ENCODE measurements at places on chromosomes 7 and 10.

- DNase-seq: no peak
These were observed 51.5 kb upstream of the DGKB start for GRCh38 chr7:14954035-14954434.

GRCh38 chr7:139623518-139623917 lies 100.0 kb downstream of the CLEC2L start:
- no peak for DNase-seq

GRCh38 chr7:22318376-22318775 lies 38.6 kb downstream of the RAPGEF5 start:
- DNase-seq: no peak

GRCh38 chr7:26369593-26369992 lies 77.9 kb downstream of the SNX10 start:
- peak; percentile 15 for DNase-seq

DNA sequence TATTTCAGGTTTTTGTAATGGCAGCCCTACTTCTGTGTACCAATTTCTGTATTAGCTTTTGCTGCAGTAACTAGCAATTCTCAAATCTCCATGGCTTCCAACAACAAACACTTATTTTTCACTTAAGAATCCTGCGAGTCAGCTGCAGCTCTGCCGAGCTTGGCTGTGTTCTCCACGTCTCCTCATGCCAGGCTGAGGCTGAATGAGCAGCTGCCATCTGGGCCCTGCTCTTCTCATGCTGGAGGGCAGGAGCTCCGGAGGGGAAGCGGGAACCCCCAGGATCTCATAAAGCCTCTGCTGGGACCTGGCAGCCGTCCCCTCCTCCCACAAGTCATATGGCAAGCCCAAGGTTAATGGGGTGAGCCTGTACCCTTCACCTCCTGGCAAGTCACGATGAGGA lies 591.1 kb downstream of the SDK1 start:
- no peak for DNase-seq

DNA sequence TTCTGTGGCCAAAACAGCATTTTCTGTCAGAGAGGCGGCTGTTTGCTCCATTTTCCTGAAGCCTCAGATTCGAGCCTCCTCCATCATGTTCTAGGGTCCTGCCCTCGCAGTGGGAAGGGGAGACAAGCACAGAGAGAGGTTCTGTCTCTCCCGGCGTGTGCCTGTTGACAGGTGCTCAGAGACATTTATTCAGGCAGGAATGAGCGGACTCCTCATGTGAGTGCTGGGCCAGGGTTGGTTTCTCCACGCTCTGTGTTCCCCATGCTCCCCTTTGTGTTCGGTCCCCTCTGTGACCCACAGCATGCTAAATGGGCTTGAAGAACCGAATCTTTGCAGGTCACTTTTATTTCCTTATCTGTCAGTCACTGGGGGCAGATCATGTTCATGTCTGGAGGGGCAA lies 374.6 kb downstream of the GLRX3 start:
- DNase-seq: no peak

GRCh38 chr10:96390460-96390864 lies 31.7 kb upstream of the OPALIN start:
- peak; percentile 77 for DNase-seq

DNA sequence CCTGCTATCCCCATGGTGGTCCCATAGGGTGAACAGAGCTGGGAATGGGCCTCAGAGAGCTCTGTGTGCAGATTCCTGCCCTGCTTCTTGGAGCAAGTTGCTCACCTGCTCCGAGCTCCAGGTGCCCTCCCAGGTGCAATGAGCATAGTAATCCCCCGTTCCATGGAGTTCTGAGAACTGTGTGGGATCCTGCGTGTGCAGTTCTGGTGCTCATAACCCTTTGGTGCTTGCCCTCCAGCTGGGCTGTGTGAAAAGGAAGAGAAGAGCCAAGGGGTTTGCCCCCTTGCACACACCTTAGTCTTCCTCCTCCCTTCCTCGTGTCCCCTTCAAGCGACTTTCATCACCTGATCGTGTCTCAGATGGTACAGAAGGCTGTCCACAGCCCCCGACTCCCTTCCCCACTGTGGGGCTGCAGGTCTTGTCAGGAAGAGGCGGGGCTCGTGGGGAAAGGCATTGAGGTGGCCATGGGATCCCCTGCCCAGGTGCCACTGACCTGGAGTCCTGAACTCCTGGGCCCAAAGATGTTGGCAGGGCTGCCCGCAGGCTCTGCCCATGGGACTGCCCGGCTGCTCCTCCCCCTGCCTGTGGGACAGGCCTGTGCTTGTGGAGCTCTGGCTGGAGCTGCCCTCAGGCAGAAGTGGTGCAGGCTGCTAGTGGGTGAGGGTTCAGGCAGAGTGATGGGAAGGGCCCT lies 21.9 kb upstream of the ZNF488 start:
- no peak for DNase-seq

DNA sequence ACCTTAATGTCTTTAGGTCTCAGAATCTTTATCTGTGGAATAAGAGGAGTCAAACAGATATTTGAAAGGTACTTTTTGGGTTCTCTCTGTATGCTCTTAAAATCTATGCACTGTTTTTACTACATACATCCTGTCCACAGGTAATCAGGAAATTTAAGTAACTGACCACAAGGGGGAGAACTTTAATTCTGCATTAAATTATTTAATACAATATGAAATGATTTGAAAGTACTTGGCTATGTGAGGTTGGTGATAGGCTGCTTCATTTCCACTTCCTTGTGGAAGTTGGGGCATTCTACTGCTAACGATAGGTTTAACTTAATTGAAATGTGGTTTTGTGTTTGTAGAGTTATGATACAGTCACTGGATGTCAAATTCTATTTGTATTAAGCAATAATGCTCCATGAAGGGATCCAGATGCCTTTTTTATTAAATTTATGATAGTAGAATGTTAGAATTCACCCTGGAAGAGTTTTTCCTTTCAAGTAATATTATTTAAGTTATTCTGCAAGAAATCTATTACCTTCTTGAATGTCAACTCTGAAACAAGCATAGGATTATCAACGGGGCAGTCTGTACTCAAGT lies 6.0 kb downstream of the TEX47 start:
- DNase-seq: no peak

DNA sequence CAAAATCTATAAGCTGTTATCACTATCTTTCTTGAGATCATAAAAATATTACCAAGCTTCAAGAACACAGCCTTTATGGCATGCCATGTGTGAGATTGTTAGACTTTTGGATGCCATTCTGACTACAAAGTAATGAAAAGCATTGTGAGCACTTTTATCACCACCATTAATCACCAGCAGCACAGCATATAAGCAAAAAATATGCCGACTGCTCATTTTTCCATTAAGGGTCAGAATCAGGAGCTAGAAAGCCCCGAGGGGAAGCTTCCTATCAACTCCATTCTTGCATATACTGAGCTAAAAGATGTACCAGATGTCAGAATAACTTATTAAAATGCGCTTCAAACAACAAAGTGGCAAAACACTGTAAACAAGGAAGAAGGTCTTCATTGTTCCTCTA lies 114.3 kb downstream of the LMBR1 start:
- no peak for DNase-seq

- DNase-seq: no peak
These were observed 395.0 kb downstream of the ZWINT start for GRCh38 chr10:55966101-55966500.

DNA sequence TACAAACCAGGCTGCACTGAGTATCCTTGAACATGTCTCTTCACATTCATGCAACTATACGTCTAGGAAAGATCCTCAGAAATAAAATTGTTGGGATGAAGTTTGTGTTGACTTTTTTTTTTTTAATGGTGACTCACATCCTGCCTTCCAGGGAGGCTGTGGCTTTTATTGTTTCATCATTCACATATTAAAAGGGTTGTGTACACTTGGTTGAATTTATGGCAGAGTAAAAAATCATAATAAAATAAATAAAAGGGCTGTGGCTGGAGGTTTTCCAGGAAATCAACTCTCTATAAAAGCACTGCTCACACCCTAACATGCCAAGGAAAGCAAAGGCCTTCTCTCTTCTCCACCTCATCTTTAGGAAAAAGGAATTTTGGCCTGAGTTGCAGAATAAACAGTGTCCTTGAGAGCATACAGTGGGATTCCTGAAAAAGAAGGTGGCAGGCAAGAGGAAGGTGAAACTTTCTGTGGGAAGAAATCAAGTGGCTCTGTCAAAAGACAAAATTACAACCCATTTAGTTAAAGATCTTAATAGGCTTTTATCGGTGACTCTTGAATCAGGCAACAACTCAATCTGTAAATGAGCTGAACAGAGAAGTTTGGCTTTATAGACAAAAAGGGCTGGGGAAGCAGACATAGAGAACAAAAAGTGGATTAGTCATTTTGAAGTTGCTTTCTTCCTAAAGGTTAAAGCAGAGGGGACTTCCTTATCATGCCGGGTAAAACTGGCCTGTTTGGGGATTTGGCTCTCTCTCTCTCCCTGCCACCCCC lies 41.6 kb upstream of the FHIP2A start:
- no peak for DNase-seq

DNA sequence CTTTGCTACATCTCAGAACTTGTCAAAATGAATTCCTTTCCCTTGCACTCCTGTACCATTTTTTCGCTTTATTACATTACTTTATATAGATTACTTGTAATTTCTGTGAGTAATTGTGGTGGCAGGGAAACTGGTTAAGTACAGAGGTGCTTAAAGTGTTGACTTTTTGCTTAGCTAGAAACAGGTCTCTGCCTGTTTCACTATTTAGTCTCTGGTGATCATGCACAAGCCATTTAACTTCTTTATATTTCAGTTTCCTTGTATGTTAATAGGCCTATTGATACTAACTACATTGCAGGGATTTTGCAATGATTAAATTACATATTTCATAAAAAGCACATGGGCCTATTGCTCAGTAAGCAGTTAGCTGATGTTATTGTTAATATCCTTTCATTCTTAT lies 233.8 kb downstream of the PRKG1 start:
- DNase-seq: no peak

- DNase-seq: no peak
These were observed 69.4 kb downstream of the HYCC1 start for GRCh38 chr7:22944510-22944909.

DNA sequence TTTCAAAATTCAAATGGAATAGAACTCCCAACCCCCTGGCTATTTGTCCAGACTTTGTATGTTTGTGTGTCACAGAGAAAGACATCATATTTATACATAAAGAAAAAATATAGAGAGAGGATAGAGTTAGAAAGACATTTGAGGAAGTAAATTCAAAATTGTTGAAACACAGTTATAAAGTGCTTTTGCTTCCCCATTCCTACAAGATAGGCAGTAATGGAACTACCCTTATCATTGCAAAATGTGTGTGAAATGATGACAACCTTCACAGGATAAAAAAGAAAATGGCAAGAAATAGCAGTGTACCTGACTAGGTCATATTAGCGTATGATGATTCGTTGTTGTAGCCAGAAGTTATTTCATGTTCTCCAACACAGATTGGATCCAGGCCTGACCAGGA lies 63.1 kb downstream of the FZD1 start:
- no peak for DNase-seq

- no peak for DNase-seq
These were observed 1.9 kb upstream of the GAL3ST4 start for GRCh38 chr7:100170101-100170897.

- DNase-seq: peak; percentile 47
These were observed 75.6 kb downstream of the CCDC6 start for GRCh38 chr10:59830601-59831259.

DNA sequence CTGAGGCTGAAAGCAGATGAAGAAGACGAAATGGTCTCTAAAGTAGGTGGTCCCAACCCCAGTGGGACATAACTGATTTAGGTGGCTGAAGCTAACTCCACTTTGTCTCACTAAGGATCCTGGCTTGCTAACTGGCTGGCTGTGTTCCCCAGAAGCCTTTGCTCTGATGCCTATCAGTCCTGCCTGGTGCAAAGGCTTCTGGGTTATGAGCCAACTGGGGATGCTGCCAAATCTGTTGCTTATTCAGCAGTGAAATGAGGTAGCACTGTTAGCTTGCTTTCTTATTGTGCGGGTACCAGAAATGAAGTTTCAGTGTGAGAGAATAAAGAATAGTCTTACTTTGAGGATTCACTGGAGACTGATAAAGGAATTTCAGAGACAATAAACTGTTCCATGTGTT lies 18.1 kb downstream of the PRKG1 start:
- DNase-seq: no peak

- DNase-seq: no peak
These were observed 44.8 kb upstream of the DNAAF5 start for GRCh38 chr7:681551-682307.

DNA sequence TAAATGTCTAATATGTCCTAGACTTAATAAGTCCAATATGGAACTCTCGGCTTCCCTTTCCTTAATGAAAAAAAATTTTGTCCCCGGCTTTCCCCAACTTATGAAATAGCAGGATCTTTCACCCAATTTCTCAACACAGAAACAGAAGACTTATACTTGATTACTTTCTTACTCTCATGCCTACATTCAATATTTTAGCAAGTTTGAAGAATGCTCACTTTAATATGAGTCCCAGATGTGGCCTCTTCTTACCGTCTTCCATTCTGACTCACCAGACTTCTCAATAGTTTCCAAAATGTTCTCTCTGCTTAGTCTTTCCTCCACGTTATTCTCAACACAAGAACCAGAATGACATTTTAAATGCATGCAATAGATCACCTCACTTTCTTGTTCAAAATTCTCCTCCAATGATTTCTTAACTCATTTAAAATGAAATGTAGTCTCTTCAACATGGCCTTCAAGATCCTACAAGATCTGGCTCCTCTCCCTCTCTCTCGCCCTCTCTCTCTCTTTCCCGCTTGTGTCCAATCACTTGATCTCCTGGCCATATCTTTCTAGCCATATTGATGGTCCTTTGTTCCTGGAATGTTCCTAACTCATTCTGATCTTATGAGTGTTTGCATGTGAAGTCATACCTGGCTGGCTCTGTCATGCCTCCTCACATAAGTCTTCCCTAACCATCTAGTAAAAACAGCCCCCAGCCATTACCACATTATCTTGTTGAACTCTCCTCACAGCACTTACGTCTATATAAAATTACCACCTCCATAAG lies 119.7 kb upstream of the FAM3C start:
- no peak for DNase-seq

DNA sequence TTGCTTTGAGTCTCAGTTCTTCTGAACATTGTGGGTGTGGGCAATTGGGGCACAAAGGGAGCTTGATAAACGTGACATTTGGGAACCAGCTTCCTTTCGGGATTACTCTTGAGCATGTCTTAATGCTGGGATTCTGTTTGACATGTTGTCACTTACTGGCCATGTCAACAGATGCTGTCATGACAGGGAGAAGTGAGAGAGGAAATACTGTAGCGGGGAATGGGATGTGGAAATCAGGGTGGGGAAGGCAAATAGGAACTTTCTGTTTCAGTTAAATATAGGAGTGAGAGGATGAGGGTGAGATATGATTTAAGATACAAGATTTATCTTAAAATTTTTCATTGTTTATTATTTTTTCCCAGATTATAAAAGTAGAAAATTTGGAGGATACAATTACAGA lies 83.9 kb downstream of the SEC23IP start:
- no peak for DNase-seq

DNA sequence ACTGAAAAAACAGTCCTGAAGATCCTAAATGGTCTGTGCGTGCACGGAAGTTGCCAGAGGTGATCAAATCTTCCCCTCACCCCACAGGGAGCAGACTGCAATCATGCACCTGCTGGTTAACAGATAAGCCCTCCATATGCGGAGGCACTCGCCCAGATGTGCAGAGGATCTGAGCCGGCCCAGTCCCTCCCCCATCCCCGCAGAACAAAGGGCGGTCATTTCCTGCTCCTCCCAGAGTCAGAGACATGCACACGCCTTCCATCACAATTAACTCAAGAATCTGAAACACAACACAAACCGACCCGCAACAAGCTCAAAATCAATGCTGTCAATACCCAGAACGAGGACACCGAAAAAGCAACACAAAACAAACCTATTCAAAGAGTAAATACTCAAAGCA lies 24.2 kb downstream of the CRTAC1 start:
- peak; percentile 35 for DNase-seq
